ENCODE measurements at places on chromosomes 1 and 21.
A peak's percentile ranks its signal among the peaks of the same experiment; 100 is the strongest.

- no peak for DNase-seq
Measured at GRCh38 chr1:109626682-109627408, 7.2 kb downstream of the AMPD2 start.

- DNase-seq: no peak
Measured at GRCh38 chr1:223001653-223002634, 141.1 kb downstream of the TLR5 start.

- no peak for DNase-seq
Measured at GRCh38 chr21:39670701-39671100, 58.0 kb downstream of the B3GALT5 start.

DNA sequence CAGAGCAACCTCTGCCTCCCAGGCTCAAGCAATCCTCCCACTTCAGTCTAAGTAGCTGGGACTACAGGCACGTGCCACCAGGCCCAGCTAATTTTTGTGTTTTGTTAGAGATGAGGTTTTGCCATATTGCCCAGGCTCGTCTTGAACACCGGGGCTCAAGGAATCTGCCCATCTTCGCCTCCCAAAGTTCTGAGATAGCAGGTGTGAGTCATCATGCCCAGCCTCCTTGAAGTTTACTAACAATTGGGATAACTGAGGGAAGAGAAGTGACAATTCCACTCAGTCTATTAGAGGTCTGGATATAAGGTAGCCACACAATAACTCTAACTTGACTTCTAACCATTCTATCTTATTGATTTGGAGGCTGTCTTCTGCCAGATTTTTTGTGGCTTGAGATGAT, 6.3 kb upstream of the RCC1 start:
- no peak for DNase-seq

DNA sequence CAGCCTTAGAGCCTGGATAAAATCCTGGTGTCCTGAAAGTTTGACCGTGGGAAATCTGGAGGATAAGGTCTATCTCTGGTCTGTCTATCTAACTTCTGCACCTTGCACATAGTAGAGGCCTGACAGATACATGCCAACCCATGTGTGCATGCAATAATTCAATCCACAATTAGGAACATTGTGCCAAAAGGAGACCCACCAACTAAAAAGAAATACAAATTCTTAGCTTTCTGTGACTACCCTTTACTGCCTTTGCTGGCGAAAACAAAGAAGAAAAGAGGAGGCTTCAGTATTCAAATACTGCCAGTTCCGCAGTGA, 381 bp upstream of the KLHL20 start:
- DNase-seq: no peak

DNA sequence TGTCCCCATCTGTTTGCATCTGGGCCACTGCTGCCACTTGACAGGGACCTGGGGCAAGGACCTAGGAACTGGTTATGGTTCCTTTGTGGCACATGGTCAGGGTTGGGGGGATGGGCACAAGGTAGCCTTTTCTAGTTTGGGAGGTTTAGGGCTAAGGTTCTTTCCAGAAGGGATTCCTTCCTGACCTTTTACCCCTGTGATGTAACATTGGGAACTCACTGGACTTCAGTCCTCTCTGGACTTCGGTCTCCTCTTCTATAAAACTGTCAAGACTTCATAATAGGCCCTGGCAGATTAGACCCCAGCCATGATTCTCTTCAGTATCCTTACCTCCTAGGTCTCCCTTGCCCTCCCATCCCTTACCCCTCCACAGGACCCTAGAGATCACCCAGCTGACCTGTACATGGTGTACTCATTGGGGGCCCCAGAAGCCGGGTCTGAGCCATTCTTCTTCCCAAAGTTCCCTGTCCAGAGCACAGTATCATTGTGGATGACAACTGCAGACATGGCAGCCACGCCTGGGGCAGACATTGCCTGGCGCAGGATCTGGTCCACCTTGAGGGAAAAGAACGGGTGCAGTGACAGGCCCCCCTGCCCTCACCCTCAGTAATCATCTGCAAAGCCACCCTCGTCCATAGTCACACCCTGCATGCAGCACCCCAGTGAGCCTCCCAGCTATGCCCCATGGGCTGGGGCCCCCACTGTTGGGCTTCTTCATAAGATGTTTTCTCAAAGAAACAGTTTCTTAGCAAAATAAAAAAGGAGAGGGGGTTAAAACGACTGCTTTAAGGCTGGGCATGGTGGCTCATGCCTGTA, 12.9 kb downstream of the LACTBL1 start:
- no peak for DNase-seq

DNA sequence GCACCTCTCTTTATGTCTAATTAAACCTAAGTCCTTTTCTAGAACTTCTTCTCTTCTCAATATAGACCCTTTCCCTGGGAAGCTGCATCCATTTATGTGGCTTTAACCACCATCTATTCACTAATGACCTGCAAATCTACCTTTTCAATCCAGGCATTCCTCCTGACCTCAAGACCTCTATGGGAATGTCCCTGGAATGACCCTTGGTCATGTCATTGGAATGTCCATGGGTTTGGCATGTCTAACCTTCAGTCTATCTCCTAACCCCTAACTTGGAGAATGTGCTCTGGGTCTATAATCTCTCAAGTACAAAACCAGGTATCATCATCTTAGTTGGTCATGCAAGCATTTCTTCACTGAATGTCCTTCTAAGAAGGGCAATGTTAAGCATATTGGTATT, 196.1 kb downstream of the KCNH1 start:
- DNase-seq: no peak

- no peak for DNase-seq
Measured at GRCh38 chr1:243642936-243643335, 207.1 kb downstream of the AKT3 start.

GRCh38 chr1:899636-900317, 23.9 kb upstream of the SAMD11 start:
- DNase-seq: peak; percentile 38

GRCh38 chr1:224718470-224719053, 102.4 kb downstream of the CNIH3 start:
- no peak for DNase-seq

- DNase-seq: no peak
Measured at GRCh38 chr1:201311356-201312011, 28.2 kb downstream of the PKP1 start.

DNA sequence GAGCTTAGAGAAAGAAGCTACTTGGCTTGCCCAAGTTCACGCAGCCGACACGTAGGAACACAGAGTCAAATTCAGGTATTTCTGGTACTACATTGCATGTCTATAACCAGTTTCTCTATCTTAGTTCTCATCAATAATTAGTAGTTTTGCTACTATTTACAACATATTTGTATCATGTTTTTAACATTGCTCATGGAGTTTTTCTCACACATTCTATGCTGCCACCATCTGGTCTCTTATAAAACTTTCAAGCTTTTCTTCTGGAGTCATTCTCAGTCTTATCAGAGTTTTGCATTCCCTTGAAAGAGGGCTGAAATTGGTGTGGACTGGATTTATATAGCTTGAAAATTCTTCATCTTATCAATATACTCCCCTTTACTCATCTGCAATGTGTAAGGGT, 118.8 kb upstream of the PALMD start:
- no peak for DNase-seq

- no peak for DNase-seq
Measured at GRCh38 chr1:20426371-20426770, 59.6 kb downstream of the CAMK2N1 start.

GRCh38 chr1:23908453-23909341, 4.5 kb downstream of the CNR2 start:
- no peak for DNase-seq

- DNase-seq: no peak
Measured at GRCh38 chr1:231376875-231377549, 38.9 kb downstream of the SPRTN start.

GRCh38 chr1:160671603-160672517, 25.0 kb upstream of the SLAMF1 start:
- no peak for DNase-seq

- DNase-seq: no peak
Measured at GRCh38 chr1:178609015-178609414, 96.1 kb downstream of the TEX35 start.

DNA sequence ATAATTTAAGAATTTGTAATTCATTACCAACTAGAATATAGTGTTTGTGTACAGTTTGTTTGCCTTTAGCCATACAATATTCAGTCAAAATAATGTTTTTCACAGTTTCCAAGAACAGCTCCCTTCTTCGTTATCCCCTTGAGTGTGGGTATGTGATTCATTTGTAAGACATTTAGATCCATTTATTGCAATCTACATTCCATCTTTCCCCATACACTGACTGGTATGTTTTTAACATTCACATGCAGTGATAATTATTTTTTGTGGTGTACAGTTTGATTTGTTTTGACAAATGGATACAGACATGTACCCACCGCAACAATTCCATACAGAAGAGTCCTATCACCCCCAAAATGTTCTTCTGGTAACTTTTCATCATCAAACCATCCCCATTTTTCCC, 589.1 kb upstream of the ADAMTS5 start:
- DNase-seq: no peak

- no peak for DNase-seq
Measured at GRCh38 chr1:173113015-173113741, 62.4 kb upstream of the TNFSF18 start.

GRCh38 chr1:172287208-172287607, 133.3 kb upstream of the C1orf105 start:
- DNase-seq: peak; percentile 60

DNA sequence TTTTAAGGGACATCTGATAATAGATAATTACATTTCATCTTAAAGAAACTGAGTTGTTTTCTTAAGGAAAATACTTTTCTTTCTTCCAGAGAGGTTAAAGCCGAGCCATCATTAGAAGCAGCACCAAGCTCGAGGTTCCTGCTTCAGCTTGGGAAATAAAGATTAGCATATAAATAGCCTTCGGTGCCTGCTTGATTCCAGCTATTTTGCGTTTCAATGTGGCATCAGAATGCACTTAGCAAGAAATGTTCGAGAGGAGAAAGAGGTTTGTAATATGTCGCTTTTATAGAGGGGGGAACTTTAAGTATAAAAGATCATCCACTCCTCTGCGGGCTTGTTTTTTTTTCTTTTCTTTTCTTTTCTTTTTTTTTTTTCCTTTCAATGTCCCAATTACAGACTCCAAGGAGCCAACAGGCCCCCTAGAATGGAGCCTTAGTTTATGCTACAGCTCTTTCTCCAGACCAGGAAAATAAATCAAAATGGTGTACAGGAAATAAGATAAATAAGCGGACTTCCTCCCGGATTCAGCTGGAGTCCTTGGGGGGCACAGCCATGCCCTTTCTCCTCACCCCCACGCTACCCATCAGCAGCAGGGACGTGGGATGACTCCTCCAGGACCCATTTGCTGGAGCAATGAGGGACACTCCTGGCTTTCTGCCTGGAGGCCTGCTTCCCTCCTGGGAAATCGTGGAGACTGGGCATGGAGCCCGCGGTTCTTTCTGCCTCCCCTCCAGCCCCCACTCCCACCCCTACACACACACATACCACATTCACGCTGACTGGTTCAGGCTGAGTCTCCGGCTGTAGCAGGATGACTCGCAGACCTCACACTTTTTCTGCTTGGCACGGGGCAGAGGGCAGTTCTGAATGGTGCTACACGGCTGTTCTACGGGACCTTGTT, 131.6 kb downstream of the RRAGC start:
- peak; percentile 73 for DNase-seq

- DNase-seq: no peak
Measured at GRCh38 chr21:16195538-16195910, 465.7 kb downstream of the USP25 start.

DNA sequence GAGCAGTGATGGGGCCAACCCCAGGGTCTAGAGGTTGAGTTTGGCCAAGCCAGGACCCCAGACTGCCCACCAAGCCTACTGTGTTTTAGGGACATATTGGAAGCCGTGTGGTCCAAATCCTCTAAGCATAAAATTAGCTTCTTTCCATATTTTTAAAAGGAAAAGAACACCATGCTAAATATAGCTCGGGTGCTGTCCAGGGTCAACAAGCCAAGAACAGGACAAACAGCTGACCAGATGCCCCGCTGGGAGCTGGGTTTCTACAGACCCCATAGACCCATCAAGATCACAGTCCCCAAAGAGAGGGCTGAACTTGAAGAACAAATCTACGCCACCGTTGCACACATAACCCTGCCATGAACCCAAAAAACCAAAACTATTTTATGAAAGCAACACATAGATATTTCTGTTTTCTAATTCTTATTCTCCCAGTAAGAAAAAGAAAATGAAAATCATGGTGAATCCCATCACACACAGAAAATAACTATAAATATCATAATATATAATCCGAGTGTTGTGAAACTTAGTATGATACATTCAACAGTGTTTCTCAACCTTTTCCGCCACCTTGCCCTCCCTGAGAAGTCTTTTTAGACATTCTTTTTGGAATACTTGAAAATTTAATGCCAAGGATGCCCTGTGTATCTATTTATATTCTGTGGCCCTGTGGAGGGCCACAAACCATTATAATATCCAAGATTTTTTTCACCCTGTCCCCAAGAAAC, 36.2 kb upstream of the FHAD1 start:
- no peak for DNase-seq

DNA sequence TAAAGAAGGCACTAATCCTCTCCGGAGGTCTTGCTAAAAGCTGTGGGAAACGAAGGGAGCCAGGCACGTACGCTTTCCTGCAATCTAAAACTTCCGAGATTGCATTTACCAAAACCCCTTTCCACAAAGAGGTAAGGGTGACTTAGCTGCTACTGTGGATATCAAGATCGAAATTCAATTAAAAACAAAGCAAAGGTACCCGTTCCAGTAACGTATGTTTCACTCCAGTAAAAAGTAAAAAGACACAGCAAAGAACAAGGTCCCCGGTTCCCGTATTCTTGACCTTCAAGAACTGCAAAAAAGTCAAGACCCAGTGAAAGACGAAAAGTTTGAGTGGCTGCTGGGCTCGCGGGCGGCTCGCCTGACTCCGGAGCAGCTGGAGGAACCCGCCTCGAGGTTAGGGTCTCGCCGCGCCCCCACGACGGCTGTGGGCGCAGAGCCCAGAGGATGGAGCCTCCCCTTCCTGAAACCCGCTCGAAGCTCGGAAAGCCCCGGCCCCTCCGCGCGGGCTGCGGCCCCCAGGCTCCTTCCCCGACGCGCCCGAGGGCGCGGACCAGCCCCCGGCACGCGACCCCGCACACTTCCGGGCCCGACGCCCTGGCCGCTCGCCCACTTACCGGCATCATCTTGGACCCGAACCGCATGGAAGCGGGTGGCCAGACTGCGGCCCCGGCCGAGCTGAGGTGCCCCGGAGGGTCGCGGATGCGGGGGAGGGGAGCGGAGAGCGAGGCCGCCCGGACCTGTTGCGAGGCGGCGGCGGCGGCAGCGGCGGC, 524 bp downstream of the TP53BP2 start:
- DNase-seq: peak; percentile 80

DNA sequence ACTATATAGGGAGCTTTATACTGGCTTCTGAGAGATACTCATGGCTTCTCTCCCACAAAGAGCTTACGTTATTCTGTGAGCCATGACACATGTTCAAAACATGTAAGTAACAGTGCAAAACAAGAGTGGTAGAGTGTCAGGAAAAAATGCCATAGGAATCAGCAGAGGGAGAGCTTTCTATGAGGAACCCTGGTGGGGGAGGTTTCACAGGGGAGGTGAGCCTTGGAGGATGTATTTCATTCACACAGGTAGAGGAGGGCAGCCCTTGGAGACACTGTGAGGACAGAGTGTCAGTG, 72.7 kb upstream of the LYST start:
- DNase-seq: peak; percentile 13

Data from sciatic nerve (tissue), 2 donors.